ENCODE measurements at places on chromosomes 13 and 19. TPM values are rescaled to one million over a fixed set of nuclear protein-coding genes. Genes with fewer than 3 reads are reported as not detected.

The CCDC194 gene
- not detected for total RNA-seq

The ELF1 gene
- total RNA-seq: 28.5 TPM

DNA sequence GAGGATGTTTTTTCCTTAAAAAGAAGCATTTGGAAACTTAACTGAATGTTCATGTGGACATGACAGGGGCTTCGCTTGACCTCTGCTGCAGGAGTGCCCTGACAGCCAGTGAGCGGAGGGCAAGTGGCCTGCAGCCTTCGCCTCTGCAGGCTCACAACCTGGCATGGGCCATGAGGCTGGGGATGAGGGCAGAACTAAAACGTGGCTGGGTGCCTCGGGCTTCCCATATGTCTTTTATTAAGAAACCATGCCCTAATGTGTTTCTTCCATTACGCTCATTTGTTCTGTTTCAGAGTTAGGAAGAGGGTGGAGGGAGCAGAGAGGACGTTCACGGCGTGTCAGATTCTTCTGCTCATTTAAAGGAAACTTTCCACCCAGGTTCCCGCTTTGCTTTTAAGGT, 2.9 kb downstream of the ARHGEF7 start:
- DNase-seq: no peak

DNA sequence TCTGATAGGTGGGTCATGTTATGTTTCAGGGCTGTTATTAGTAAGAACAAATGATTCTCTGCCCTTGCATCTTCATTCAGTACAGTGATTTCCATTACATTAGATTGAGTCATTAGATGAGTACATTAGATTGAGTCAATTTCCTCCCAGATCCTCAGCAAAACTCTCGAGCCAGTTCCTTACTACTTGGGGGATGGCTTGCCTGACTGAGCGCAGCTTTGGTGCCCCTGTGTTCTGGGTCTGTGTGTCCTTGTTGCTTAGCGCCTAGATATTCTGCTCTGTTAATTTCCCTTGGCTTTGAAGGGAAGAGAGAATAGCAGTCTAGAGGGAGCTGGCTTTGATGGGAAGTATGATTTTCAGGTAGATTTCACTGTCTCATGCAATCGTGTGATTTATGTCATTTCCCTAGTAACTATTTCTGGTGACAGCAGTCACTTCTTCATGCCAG, 19.1 kb upstream of the SCEL start:
- peak; percentile 80 for DNase-seq

DNA sequence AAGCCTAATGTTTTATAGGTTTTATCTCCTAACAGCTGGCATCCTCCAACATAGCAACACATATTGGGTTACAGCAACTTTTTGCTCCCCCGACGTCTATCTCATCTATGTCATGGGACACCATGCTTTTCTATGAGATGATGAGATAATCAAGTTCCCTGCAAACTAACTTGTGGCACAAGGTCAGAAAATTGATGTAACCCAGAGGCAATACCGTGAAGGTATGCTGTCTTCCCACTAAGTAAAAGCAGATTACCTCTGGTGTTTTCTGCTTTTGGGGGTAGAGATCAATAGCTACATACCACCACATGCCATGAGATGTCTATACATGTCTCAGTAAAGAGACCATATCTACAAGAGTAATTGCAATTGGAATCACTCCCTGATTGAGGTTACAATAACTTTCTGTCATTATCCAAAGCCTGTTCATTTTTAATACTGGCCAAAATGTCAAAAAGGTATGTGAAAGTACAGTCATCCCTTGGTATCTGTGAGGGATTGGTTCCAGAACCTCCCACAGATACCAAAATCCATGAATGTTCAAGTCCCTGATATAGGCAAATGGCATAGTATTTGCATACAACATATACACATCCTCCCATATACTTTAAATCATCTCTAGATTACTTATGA, 131.3 kb downstream of the CYSLTR2 start:
- DNase-seq: no peak

DNA sequence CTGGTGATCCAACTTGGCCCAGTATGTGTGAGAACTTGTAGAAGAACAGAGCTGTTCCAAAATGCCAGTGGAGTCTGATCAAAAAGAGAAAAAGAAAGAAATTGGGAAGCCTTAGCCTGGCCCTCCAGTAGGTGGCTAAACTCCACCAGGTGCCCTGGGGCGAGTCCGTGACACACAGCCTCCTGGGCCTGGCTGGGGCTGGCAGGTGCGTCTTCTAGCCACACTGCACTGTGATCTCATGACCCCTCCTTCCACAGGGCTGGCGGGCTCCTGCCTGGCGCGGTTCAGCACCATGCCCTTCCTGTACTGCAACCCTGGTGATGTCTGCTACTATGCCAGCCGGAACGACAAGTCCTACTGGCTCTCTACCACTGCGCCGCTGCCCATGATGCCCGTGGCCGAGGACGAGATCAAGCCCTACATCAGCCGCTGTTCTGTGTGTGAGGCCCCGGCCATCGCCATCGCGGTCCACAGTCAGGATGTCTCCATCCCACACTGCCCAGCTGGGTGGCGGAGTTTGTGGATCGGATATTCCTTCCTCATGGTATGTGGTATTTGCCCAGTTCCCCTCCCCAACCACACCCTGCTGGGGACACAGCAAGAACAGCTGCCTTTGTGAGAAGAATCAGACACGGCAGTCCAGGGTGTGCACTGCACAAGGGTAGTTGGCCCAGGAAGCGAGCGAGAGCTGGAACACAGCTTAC, 53.7 kb downstream of the RAB20 start:
- DNase-seq: no peak

DNA sequence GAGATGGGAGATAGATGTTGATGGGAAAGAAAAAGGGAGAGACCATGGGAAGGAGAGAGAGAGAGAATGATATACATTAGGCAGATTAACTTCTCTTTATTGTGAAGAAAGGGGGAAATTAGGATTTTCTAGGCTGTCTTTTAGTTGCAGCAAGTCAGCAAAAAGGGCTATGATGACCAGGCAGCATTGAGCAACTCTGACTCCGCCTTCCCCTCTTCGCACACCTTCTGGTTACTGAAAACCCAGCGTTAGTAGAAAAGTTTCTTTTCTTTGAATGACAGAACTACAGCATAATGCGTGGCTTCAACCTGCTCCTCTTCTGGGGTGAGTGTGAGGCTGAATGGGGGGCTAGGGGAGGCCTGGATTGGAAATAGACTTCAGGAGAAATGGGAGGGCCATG, at the start of gene ADGRE1:
TSS of gene ADGRE1 (plus strand) at position 264 of the 400 bp plus-strand sequence. CDS start at position 294, 30 bp downstream.
- no peak for DNase-seq

DNA sequence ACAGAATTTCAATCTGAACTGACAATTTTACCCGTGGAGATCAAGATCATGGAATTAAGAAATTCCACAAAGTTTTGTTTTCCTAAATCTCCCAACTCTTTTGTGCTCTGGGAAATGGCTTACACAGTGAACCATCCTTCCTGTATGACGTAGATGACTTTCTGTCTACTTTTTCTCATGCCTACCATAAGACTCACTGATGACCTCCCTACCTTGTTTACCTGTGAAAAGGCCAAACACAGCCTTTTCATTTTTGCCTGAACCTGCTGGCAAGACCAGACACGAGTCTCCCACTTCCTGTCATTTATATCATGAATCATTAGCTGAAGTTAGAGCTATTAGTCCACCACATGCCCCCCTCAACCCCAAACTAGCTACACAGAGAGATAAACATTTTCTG, 4.6 kb upstream of the KBTBD6 start:
- DNase-seq: no peak

DNA sequence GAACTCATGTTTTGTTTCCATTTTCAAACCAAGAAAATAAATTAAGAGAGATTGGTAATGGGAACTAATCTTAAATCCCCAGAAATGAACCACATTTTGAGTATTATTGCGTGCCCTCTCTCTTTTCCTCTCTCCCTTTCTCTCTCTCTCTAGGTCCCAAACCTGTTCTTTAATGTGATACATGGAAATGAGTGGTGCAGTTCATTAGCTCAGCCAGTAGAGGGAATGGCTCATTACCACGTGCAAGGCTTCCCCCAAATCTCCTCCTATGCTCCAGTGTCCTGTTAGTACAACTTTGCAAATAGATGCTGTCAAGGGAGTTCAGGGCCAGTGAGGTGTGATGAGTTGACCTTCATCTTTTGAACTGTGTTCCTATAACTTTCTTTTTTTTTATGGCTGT, 178.4 kb downstream of the FGF9 start:
- DNase-seq: no peak

- DNase-seq: no peak
Observed at GRCh38 chr19:1087813-1088415, 7.3 kb downstream of the POLR2E start.
